ENCODE measurements at places on chromosomes 7 and 10.
A peak's percentile ranks its signal among the peaks of the same experiment; 100 is the strongest.

GRCh38 chr7:5492020-5492635, 68.5 kb upstream of the TNRC18 start:
- DNase-seq: no peak

- no peak for DNase-seq
Observed at GRCh38 chr7:2799253-2799652, 44.9 kb downstream of the GNA12 start.

GRCh38 chr10:124254490-124254889, 161.1 kb upstream of the CHST15 start:
- no peak for DNase-seq

- no peak for DNase-seq
Observed at GRCh38 chr10:480928-481552, 208.4 kb downstream of the DIP2C start.

DNA sequence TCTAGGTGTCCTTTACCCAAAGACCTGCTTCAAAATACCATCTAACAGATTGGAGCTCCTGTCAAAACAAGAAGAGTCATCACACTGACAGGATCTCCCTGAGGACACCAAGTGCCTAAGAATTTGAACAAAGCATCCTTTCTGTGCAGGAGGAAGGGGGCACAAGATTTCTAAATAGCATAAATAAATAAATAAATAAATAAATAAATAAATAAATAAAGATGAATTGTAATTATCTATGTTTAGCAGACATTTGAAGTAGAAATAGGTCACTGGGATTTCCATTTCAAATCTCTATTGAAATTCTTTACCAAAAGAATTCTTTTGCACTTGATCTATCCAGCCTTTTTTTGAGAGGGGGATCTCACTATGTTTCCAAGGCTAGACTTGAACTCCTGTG, 65.3 kb downstream of the NPSR1 start:
- DNase-seq: no peak

DNA sequence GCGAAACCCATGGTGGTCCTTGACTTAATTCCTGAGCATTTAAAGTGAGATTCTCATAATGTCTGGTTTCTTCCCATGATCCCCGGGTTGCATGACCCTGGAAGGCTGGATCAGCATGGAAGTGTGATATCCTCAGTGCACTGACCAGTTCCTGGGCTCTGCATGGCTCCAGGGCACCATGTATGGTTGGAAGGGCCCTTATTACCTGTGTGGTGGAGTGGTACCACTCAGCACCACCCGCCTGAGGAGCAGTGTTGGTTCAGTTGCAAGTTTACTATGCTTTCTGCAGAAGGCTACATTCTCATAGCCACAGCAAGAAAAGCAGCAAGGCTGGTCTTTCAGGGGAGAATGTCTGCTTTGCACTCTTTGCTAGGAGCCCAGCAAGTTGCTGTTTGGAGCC, 325.7 kb upstream of the MKI67 start:
- no peak for DNase-seq

DNA sequence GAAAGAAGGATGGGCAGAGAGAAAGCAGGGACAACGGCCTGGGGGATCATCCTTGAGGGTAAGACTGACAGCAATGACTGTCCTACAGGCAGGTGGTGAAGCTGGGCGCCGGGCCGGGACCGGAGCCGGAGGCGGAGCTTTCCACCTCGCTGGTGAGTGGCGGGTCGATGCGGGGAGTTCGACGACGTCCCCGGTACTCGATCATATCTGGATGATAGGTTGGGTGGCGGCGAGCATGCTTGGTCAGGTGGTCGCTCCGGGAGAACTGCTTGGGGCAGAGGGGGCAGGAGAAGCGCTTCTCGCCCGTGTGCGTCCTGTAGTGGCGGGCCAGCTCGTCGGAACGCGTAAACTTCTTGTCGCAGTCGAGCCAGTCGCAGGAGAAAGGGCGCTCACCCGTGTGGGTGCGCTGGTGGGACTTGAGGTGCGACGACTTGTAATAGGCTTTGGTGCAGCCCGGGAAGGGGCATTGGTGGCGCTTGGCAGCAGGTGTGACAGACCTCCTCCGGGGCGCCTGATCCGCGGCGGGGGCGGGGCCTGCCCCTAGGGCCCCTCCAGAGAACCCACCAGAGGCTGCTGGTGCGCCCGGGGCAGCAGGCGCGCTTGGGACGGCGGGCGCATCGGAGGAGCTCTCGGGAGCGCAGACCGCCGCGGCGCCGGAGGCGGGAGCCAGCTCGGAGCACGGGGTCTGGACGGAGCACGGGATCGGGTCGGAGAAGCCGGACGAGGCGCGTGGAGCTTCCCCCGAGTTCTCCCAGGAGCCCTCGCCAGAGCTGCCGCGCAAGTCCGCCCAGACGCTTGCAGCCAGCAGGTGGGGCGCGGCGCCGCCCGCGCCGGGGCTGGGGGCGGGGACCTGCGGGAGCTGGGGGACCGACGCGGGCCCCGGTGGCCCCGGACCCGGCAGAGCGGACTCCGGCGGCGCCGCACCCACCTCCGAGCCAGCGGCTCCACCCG, 752 bp downstream of the KLF14 start:
- no peak for DNase-seq

DNA sequence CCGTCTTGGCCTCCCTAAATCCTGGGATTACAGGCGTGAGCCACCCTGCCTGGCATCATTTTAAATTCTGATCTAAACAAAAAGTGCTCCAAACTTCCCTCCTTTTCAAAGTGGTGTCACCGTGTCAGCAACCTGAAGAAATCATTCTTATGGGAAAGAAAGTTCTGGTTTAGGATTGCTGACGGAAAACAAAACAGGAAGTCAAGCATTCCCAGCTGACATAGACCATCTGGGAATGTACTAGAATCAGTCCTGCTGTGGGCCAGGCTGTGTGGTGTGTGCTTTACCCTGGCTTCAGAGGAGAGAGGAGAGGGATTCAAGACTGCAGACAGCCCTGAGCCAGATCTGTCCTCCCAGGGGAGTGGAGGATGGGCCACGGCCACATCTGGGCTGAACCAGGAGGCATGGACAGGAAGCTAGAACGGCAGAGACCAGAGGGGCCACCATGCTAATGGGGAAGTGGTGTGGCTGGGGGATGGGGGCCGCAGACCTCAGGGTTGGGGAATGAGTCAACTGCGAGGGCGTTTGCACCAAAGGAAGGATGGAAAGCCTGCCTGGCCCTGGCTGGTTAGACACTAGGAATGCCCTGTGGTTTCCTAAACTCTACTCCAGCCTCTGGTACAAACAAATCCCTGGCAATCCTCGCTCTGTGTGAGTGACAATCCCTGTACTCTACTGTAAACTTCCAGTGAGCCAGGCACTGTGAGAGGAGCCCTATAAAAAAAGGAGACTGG, 16.7 kb upstream of the CLIP2 start:
- DNase-seq: peak; percentile 71

- DNase-seq: peak; percentile 91
Observed at GRCh38 chr7:94056796-94057207, 52.6 kb upstream of the BET1 start.

- peak; percentile 49 for DNase-seq
Observed at GRCh38 chr10:97608991-97609561, 19.6 kb downstream of the C10orf62 start.

DNA sequence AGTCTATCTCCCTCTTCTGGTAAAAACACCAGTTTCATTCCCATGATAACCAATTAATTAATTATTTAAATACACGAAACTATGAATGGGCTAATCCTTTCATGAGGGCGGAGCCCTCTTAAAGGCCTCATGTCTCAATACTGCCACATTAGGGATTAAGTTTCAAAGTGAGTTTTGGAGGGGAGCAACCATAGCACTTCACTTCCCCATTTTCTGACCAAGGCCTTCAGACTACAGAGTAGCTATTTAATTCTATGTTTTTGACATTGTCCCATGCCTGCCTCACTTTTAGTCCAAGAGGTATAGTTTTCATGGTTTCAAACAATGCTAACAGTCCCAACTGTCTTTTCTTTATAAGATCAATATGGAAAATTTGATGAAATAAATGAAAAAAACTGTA, 618.6 kb downstream of the ZWINT start:
- no peak for DNase-seq

- no peak for DNase-seq
Observed at GRCh38 chr7:68173513-68173912, 1176.9 kb downstream of the TYW1 start.

GRCh38 chr10:10605551-10606081, 412.1 kb upstream of the CELF2 start:
- DNase-seq: peak; percentile 90

GRCh38 chr7:105885387-105886111, 9.2 kb upstream of the ATXN7L1 start:
- DNase-seq: peak; percentile 27

- no peak for DNase-seq
Observed at GRCh38 chr10:132688580-132689420, 97.1 kb downstream of the NKX6-2 start.

DNA sequence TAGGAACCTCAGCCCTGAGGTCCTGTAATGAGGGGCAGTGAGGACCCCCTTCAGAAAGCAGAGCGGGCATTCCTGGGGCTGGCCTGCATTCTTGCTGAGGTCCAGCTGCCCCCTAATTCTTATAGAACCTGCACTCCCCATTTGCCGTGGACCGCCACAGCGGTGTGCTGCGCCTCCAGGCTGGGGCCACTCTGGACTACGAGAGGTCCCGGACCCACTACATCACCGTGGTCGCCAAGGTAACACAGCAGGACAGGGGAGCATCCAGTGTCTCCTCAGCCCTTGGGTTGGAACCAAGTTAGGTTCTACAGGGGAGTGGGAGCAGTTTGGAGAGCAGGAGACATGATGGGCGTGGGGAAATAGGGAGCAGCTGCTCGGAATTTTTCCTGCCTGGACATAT, 7.3 kb downstream of the CDHR1 start:
- no peak for DNase-seq

- DNase-seq: no peak
Observed at GRCh38 chr7:130921391-130922180, 187.6 kb upstream of the KLF14 start.

DNA sequence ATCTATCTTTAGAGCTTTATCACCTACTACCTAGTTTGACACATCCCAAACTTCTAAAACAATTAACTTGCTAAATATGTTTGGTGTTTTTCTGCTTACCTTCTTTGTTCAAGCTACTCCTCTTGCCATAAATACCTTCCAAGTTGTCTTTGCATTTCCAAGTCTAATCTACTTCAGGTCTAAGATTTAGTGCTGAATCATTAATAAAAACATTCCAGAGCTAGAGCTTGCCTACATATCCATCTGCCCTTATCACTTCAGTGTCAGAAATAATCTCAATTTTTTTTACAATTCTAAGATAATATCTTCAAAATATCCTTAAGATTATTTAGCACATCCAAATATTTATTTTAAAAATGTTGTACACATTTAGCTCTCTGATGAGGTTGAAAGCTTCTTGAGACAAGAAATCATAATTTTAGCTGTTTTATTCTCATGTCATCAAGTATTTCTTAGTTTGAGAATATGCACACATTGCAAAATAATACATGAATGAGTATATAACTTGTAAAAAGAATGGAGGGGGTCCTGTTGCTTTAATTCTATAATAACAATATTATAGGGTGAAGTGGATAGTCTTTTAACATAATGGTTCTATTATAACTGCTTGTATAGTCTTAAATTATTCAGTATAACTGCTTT, 466.3 kb downstream of the SEMA3D start:
- no peak for DNase-seq

DNA sequence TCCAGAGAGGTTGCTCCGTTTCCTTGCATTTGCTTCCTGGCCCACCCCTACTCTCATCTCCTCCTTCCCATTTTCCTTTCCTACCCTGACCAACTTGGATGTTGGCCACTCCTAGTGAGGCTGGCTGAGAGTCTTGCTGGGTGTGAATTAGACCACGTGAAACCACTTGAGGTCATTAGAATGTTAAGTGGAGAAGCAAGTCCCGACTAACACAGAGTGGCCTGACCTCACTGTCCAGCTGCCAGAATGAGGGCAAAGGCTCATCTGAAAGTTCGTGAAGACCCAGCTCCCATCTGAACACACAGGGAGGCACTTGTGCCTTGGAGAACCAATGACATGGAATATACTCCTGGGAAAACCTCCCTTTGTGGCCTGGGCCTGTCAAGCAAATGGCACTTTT, 80.8 kb downstream of the WDR11 start:
- DNase-seq: no peak

GRCh38 chr7:44280636-44280992, 44.8 kb downstream of the CAMK2B start:
- DNase-seq: no peak

- peak; percentile 73 for DNase-seq
Observed at GRCh38 chr7:111357691-111358090, 204.6 kb downstream of the IMMP2L start.

DNA sequence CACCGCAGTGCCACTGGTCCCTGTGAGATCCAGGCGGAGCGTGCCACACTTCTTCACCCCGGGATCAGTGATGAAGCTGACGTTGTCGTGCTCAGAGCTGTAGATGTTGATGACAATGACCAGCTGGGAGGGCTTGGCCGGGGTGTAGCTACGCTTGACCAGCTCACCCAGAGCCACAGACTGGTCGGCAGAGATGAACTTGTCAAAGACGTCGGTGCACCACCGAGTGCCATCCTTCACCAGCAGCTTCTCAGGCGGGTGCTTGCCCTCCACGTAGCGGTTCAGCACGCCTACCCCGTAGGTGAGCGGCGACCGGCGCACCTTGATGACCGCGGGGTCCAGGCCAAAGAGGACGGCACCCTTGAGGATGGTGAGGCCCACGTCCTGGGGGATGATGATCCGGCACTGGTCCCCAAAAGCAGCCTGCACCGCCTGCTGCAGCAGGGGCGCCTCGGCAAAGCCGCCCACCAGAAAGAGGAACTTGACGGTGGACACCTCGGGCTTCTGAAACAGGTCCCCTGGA, 54.2 kb downstream of the PNLIPRP2 start:
- DNase-seq: no peak

DNA sequence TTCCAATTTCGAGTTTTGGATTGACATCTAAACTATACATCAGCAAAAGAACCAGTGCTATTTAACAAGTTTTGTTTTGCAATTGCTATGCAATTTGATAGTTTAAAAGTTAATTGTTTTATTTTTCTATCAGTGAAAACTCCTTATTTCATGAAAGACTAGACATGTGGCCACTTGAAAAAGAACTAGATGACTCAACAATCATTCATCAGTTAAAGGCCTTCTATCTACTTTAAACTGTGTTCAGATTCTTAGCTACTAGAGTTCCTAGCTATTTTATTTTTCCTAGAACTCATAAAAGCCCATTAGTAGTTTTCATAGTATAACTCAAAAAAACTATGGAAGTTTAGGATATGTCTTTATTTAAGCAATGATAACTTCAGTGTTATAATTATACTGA, 104.6 kb upstream of the LSM8 start:
- peak; percentile 46 for DNase-seq

- no peak for DNase-seq
Observed at GRCh38 chr10:14240253-14241189, 90.2 kb downstream of the FRMD4A start.

- DNase-seq: no peak
Observed at GRCh38 chr7:50817561-50817960, 34.9 kb upstream of the GRB10 start.

- no peak for DNase-seq
Observed at GRCh38 chr10:6813856-6814255, 233.8 kb upstream of the PRKCQ start.

DNA sequence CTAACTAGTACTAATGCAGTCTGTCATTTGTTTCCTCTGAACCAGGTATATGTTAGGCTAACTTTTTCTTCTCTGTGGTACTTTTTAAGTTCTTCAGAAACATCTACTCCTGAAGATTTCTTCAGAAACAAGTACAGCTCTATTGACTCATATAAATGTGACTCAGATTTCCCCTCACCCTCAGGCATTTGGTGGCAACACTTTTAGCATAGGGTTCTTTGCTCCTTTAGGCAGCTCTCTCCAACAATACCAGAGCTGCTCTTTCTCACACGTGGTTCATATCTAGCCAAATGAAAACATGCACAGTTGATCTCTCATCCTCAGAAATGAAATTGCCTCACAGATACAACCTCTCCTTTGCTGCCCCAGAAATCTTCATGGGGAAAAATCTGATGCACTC, 939.8 kb downstream of the SORCS1 start:
- DNase-seq: peak; percentile 80

Measured in MCF 10A (cell line).